Transverse colon (tissue), 4 donors: ENCODE measurements at places on chromosomes 2 and 18.

DNA sequence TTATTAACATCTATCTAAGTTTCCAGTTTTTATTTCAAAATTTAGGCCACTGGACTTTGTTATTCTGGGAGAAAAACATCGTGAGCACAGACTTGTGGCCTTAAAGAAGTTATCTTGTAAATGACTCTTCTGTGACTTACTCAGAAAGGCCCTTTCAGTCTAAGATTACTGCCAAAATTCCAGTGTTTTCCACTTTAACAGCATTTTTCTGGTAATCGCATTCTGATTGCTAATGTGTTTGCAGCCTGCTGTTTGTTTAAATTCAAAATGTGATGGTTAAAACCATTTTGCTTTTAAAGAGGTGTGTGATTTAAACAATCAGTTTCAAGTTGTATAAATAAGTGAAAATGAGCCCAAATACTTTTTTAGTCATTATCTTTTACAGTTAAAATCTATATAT, 136.7 kb upstream of the DAPL1 start:
- no peak for DNase-seq

GRCh38 chr2:161146996-161147395, 13.2 kb upstream of the TANK start:
- DNase-seq: no peak

DNA sequence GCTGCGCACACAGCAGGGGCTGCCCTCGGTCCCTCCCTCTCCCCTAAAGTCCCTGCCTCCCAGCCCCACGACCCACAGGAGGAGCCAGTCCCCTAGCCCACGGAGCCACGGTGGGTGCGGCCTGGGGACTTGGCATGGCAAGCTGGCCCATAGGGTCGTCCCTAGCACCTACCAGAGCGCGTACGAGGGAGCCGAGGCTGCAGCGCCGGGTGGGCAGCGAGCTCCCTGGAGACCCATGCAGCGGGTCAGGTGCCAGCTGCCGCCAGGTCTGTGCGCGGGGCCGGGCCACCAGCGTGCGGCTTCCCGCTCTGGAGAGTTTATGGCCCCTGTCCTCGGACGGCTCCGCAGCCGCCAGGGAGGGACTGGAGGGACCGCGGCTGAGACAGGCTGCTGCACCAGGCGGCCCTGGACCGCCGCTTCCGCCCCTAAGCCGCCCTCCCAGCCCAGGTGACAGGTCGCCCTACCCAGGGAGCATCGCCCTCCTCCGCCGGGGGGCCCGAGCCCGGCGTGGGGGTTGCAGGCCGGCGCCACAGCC, 273.6 kb downstream of the CCDC74A start:
- DNase-seq: no peak

- DNase-seq: no peak
These were observed 1396.9 kb upstream of the NXPH2 start for GRCh38 chr2:140177086-140177485.

DNA sequence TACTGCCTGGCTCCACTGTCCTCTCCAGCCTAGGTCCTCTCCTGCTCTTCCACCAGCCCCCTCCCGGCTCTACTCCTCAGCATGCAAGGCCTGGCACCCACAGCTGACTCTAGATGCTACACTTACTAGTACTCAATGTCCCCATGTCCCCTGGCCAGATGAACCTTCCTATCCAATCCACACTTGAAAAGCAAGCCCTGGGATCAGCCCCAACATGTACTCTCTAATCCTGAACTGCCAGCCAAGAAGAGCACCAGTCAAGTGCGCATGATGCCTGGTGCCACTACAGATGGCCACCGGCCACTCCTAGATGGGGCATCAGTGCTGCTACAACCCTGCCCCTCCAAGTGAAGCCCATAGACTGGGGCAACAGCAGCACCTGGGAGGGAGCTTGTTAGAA, 168.2 kb downstream of the STK39 start:
- DNase-seq: no peak
